NCI-H1417 treated with DMSO at 0.1 percent for 48 hours (cell line): ENCODE measurements at places on chromosomes 4 and X.

GRCh38 chr4:186266729-186267456 lies 904 bp downstream of the F11 start:
- no peak for DNase-seq

- DNase-seq, result no peak
Measured at GRCh38 chr4:146108756-146109155, 66.8 kb upstream of the LSM6 start.

- no peak for DNase-seq
Measured at GRCh38 chrX:94288325-94288724, 614.3 kb downstream of the FAM133A start.

DNA sequence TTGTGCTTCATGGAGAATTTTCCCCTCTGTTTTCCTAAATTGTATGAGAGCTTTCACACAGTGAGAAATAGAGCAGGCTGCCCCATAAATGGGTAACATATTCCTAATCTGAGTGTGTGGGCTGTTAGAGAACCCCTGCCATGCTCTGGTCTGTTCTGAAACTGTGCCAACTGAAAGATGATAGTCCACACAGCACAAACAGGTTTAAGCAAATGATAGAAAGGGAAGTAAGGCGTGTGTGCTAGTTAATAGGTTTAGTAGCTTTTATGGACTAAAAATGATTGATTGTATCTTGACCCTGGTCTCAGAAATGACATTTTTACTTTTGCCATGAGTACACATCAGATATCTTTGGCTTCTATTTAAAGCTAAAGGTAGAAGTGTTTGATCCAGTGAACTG lies 106.2 kb downstream of the PRRG1 start:
- no peak for DNase-seq

GRCh38 chr4:5808081-5808741 lies 84.7 kb downstream of the CRMP1 start:
- DNase-seq, result no peak

DNA sequence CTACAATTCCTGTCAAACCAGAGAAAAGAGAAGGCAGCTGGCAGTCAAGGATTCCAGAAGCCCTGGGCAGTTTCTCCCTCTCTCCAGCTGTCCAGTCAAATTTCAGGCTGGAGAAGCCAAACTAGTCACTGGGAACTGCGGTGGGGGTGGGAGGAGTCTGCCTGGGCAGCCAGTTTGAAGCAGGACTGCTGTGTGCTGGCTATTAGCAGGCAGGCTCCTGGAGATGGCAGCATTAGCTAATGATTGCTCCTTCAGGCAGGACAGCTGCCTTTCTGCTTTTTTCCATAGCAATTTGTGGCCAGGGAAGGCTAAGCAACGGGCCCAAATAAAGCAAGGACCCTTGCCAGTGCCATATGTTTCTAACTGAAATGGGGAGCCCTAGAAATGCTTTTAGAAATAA lies 44.7 kb upstream of the FGF13 start:
- no peak for DNase-seq

GRCh38 chr4:39384563-39384962 lies 18.4 kb upstream of the RFC1 start:
- DNase-seq, result no peak

DNA sequence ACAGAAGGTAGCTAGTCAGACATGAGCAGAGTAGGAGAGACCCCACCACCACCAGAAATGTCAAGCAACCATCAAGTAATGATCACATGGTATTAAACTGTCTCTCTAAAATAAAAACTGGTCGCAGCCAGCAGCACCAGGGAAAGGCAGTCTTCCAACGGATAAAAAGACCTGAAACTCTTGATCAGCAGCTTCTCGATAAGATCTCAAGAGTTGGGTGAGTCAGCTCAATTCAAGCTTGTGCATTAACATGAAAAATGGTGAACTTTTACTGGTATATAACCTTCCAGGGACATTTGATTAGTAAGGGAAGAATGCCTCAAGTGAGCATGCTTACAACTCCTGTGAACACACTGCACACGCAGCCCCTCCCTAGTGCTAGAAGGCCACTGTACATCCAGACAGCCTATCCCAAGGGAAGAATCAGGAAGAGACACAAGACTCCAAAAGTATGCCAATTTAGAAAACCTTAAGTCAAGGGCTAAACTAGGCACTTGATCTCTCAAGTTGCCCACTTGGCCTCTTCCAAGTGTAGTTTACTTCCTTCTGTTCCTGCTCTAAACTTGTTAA lies 270.0 kb upstream of the GNPDA2 start:
- no peak for DNase-seq

- DNase-seq, result no peak
Measured at GRCh38 chr4:113919611-113920010, 59.8 kb downstream of the ARSJ start.

DNA sequence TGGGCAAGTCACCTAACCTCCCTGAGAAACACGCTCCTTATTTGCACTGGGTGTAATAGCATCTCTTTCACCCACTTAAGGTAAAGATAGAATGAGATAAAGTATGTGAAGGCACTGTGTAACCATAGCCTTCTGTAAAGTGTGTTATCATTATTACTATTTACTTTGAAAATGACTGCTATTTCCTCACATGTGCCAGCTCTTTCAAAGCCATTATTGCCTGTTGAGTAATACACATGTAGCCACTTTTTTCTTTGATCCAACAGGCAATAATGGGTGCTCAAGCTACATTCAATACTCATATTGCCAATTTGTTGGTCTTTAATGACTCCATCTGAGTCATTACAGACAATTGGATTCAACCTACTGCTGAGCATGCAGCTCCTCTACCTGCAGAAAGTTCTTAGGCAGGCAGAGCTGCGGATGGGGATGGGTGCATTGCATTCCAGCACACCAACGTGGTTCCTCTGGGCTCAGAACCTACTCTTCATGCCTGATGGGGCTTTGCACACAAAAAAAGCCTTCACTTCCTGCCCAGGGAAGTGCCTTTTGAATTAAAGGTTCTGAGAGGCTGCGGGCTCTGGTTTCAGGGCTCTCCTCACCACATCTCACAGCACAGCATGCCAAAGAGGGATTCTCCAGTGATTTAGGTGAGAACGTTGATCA lies 9.7 kb downstream of the PTCHD1 start:
- DNase-seq, result no peak

GRCh38 chr4:22764183-22764582 lies 71.4 kb downstream of the GBA3 start:
- no peak for DNase-seq

DNA sequence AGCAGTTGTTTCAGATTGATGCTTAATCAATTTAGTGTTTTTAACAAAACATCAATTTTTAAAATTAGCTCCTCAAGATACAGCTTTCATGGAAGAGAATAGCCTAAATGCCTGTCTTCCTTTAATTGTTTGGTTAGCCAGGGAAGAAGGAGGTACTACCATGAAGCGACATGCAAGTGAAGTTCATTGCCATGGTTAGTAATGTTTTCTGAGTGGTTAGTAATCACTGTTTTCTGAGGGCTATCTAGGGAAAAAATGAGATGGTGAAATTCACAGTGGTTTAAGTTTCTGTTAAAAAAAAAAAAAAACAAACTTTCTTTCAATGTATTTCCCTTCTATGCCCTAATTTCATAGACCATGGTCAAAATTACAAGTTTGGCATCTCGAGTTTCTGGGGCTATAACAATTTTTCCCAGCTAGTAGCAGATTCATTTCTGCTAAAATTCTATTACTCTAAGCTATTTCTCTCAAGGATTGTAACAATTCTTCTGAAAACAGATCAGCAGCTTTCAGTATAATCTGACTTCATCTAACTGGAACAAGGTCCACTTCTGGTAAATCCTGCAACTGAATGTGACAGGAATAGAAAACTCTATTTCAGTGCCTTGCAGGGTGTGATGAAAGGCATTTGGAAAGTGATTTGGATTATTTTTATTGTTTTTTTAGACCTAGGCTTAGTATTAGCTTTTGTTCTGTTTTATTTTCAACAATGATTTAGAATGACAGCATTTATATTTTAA lies 157.0 kb downstream of the PCDH18 start:
- no peak for DNase-seq

- DNase-seq, result no peak
Measured at GRCh38 chr4:70877556-70877955, 24.6 kb upstream of the MOB1B start.

GRCh38 chrX:15128861-15129260 lies 141.0 kb downstream of the ASB9 start:
- no peak for DNase-seq

DNA sequence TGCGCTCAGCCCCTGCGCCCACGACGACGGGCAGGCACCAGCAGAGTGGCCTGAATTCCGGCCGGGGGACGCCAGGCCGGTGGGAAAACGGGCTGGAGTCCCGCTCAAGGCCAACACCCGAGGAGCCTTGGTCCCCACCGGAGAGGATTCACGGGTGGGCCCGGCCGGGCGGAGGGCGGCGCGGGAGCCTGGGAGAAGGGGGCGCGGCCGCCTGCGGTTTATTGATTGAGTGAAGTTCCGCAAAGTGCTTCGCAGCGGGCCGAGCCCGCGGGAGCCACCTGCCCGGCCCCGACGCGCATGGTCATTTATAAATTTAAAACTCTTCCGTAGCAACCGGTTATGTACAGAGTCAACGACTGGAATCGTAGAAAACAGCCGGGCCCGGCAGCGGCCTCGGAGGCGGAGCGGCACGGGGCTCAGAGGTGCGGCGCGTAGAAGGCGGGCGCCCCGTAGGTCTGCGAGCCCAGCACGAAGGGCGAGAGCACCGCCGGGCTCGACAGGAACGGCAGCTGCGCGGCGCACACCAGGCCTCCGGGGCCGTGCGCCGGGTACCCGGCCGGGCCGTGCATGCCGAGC lies 3.6 kb downstream of the NKX1-1 start:
- no peak for DNase-seq

DNA sequence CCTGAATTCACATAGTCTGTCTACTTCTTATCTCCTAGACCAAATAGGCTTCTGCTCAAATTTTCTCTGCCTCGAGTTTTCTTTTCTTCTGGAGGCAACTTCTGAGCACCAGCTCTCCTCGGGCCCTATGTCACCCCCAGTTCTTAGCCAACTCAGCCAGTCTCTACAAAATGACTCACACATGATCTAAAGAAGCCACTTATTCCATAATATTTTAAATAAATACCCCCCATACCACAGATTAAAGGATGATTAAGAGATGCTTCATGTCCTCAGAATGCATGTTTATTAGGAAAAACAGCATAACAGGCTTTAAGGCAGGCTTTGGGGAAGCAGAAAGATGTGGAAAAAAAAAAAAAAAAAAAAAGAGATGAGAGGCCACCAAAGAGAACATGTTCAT lies 36.6 kb upstream of the DDX53 start:
- DNase-seq, result no peak

DNA sequence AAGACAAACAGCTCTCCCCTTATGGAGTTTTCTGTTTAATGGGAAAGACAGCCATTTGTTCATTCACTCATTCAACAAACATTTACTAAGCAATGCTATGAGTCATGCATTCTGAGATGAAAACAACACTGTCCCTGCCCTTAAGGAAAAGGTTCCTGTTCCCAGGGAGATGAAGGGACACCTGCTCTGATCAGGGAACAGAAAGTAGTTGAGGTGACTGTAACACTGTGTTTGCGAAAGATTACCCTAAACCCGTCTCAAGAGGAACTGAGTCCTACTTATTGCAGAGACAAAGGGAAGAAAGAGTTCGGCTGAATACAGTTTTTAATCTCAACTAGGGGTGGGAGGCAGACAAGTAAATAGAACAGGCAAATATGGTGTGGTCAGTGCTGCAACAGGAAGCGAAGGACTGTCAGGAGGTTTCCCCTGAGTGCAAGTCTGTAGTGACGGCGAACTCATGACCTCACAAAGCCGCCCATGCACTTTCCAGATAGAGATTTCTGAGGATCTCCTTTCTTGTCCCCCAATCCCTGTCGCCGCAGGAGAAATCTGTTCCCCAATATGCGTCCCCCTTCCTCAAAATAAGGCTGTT lies 712 bp downstream of the STX18 start:
- DNase-seq, result no peak

DNA sequence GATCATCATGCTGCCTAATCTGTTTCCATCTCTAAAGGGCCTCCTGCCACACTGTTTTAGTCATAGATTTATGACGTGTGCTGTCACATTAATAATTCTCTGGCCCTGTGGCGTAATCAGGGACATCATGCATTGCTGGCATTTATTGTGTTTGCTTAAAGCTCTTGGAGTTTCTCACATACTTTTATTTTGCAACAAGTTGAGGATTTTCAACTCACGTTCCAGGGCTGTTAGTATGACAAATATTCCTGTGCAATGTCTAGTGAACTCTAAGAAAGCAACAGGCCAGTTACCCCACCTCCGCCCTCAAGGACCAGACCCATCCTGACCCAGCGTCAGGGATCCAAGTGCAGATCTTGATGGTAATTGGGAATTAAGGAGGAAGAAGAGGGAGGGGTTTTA lies 7.8 kb upstream of the PIGA start:
- DNase-seq, result no peak

DNA sequence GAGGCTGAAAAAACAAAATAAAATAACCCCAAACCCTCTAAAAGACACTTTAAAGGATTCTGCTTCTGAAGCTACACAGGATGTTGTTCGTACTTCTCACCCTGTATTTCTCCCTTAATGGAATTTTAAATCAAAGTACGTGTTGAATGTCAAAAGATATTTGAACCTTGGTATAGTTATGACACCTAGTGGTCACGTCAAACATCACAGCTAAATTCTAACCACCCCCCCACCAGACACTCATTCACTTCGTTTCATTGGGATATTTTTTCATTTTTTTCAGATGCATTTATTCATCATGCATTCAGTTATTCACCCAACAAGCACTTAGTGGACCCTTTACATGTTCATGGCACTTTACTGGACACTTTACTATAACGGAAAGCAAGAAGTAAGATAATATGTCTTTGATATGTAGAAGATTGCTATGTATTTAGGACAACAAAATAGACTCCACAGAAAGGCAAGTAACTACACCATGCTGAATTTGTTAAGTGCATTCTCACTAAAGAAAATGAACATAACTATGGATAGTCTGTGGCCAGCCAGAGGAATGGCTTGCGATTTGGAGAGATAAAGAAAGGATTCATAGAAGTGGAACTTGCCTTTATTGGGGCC lies 62.5 kb upstream of the GPR174 start:
- DNase-seq, result no peak

GRCh38 chr4:176788248-176788647 lies 4.5 kb downstream of the VEGFC start:
- no peak for DNase-seq

- no peak for DNase-seq
Measured at GRCh38 chr4:98627531-98628257, 30.7 kb downstream of the TSPAN5 start.

DNA sequence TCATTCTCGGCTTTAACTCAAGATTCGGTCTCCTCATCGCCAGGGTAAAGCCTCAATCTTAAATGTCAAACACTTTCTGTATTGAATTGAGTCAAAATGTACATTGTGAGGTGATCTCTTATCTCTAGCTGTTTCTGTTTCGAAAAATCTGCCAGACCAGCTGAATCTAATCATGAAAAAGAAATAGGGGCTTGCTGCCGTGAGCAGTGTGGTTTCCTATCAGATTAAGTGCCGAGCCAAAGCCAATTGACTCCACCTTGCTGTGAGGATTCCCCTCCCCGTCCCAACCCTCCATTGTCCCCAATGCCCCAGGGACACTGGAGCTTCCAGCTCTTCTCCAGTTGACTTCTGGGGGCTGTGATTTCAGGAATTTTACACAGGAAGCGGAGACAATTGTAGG lies 12.5 kb upstream of the CRLF2 start:
- DNase-seq, result no peak
